Astrocyte of the spinal cord (primary cell): ENCODE measurements at places on chromosomes 1 and 21.
A peak's percentile ranks its signal among the peaks of the same experiment; 100 is the strongest.

DNA sequence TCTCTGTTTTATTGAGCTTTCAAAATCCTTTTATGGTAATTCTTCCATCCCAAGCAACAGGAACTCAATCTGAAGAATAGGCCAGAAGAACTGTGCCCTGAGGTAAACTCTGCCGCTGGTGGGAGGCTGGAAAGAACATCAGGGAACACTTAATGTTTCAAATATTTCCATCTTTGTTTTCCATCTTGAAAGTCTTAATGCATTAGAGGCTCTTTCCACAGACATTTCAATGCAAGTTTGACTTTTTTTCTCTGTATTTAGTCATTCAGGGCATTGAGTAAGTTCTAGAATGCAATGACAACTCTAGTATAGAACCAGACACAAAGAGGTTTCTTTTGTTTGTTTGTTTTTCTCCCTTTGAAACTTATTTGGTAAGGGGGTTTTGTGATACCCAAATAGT is 61.5 kb downstream of the KIAA0040 start:
- DNase-seq = no peak

DNA sequence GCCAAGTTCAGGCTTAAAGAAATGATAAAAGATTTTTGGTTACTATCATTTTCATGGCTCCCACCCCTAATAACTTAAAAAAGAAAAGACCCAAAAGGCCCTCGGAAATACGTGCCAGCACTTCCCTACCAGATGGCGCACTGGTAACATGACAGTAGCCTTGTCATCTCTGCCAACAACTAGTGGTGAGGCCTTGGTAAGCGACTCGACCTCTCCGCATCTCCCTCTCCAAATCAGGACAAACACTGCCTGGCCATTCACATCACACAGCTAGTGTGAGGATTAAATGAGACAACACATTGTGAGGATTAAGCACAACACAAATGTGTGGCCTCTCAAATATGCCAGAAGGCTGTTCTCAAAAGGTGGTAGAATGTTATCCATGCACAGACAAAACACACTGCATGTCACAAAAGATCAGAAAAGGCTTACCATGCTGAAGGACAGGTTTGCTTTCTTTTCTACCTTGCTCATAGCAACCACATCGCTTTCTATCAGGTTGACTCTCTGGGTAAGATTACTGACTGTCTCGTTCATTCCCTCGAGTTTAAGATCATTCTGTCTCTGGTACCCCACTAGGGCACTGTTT is 16.4 kb downstream of the TEX38 start:
- DNase-seq = no peak

DNA sequence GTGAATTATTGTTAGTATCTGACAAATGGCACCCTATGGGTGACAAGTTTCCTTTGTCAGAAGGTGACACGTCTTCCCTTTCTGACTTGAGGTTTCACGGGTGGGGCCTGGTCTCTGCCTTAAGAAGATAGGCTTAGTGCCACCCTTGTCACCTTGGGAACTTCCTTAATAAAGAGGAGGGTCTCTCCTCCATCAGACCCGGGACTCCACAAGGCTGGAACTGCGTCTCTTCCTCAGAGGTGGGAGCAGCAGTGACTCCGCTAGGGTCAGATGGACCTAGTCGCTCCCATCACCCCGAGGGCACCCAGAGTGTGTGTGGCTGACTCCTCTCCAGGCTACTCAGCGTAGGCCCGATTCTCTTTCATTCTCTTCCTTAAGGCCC is 774 bp upstream of the WDTC1 start:
- DNase-seq = no peak

- peak; percentile 33 for DNase-seq
Observed at GRCh38 chr1:32240140-32240951, 6.7 kb upstream of the FAM167B start.
